NCI-H524 treated with DMSO at 0.1 percent for 48 hours (cell line): ENCODE measurements at places on chromosomes 3 and 15.

DNA sequence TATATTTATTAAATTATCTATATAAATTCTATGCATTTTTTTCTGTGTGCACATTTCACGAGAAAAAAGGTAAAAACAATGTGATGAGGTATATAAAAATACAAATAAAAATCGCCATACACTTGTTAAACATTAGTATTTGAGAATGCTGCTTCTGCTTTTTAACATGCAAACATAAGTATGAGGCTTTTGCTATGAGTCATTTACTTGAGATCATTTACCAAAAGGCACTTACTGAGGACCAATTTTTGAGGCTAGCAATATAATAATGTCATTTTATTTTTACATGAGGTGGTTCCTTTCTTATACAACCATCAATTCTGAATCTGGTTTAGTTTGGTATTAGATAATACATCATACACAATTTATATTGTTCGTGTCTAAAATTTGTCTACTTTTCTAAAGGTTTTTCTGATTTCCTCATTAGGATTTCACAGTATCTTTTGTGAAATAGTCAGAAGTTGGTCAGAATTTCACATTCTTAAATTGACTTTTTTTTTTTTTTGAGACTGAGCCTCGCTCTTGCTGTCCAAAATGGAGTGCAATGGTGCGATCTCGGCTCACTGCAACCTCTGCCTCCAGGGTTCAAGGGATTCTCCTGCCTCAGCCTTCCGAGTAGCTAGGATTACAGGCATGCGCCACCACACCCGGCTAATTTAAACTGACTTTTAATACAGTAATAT lies 25.6 kb downstream of the DCUN1D1 start:
- DNase-seq, result no peak

DNA sequence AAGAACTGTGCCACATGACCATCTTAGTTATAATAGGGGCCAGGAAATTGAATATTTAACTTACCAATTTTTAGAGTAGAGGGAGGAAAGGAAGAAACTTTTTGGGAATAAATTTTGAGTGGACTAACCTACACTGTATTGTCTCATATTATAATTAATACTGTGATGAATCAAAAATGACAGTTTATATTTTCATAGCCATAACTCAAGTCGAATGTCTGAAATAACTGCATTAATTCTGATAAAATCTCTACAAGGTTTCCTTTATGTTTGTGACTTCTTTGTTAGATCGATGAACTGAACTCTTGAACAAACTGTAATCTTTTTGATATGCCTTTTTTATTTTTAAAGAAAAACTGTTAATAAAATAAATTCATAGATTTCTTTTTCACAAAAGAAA lies 132.8 kb upstream of the DPH6 start:
- no peak for DNase-seq

DNA sequence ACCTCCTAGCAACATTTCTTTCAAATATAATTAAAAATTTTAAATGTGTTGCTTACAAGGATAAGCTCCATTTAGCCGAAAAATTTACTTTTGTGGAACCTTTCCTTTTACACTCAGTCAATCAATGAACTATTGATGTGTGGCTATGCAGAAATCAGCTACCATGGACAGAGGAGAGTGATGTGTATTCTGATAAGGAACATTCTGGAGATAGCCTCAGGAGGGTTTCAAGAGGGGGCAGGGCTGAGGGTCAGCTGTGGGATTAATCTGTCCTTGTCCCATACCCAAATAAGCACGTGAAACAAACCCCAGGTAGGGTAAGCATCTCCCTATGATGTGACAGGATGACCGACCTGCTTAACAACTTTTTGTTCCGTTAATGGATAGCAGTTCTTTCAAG lies 192.6 kb upstream of the PROK2 start:
- no peak for DNase-seq

GRCh38 chr3:177960014-177960413 lies 576.2 kb upstream of the KCNMB2 start:
- no peak for DNase-seq

GRCh38 chr3:184335291-184335660 lies 2.1 kb upstream of the FAM131A start:
- no peak for DNase-seq

DNA sequence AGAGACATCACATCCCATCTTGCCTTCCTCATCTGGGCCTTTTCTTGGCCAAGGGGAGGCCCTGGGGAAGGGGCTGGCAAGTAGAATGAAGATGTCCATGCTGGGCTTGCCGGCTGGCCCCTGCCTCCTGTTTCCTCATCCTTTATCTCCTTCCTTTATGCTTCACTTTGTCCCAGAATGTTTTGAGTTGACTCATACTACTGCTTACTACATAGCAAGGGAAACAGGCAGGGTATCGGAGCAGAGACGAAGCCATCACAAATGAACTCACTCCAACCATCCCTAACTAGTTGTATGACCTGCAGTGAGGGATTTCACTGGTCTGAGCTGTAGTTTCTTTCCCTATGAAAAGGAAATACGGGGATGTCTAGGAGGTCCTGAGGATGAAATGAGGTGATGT lies 66.0 kb downstream of the CHDH start:
- DNase-seq, result no peak

DNA sequence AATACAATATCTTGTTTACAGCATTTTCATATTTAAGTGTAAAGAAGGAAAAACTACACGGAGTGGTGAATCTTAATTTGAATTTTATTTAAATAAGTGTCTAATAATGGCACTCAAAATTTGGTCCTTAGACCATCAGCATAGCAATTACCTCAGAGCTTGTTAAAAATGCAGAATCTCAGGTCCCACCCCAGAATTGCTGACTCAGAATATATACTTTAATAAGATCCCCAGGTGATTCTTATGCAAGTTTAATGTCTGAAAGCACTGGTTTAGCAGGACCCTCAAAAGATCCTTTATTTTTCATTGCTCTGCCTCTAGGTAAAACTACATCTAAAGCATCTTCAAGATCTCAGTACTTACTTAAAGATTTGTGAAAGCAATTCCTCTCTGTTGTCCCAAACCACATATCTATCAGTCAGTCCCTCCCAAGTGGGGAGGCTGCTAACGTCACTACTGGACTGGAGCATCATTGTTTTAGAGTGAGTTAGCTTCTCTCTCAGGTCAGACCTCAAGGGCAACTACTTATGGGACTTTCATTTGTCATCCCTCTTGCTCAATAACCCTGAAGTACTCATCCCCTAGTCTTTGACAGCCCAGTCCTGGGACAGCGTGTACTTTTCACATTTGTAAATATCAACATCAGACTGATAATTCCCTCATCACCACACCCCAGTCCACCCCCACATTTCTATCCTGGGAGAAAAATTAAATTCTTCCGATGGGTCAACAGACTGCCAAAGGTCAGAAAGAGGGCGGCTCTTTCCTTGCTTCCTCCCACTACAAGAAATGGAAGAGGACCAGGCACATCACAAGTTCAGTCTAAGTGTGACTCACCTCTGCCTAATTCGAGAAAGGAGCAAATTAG lies 76.7 kb downstream of the CBLB start:
- DNase-seq, result no peak

DNA sequence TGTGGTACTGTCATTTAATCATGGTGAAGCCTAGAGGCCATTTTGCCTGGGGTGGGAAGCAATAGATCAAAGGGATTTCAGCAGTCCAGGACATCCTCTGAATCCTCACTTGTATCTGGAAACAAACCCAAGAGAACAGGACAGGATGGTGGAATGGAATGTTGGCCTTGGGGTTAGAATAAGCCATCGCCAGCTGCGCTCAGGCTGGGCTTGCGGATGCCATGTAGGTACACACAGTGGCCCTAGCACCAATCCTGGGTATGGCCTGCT lies 76.5 kb upstream of the ALDH1A3 start:
- DNase-seq, result no peak

GRCh38 chr15:95228856-95229555 lies 997.6 kb downstream of the MCTP2 start:
- DNase-seq, result no peak

DNA sequence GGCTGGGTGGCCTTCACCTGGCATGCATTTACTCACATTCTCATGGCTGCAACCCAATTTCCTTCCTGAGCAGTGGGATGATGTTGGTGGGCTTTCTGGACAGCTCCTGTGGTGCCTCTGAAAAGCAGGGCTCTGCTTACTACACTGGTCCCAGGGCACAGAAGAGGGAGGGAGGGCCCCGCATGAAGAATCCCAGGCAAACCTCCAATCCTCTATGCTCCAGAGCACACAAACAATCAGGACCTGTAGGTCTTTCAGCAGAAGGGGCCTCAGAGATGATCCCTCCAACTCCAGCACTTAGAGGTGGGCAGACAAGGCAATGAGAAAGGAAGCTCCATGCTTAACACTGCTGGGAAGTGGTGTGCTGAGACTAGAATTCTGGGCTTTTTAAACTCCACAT lies 231.7 kb upstream of the ICE2 start:
- DNase-seq, result no peak

- no peak for DNase-seq
Measured at GRCh38 chr3:139751789-139752188, 74.0 kb upstream of the NMNAT3 start.

DNA sequence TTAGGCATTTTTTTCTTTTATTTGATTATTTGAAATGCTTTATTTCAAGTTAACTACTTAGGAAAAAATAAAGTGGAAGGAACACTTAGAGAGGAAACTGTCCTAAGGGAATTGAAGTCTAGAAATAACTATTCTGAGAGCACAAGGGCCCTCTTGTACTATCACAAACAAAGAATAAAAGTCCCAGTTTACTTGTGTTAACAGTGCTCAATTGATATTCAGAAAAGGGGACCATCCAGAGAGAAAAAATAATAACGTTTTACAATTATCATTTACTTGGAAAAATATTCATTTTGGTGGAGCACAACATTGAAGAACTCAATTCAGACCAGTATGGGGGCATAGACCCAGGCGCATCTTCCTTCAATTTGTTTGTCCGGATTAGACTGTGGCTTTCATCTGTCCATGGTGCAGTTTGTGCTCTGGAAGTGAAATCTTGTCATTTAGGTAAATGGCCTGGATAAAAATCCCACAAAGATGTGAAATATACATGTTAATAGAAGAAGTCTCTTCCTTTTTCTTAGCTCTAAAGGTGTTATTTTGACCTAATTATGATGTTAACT lies 54.5 kb upstream of the SAMMSON start:
- DNase-seq, result no peak

DNA sequence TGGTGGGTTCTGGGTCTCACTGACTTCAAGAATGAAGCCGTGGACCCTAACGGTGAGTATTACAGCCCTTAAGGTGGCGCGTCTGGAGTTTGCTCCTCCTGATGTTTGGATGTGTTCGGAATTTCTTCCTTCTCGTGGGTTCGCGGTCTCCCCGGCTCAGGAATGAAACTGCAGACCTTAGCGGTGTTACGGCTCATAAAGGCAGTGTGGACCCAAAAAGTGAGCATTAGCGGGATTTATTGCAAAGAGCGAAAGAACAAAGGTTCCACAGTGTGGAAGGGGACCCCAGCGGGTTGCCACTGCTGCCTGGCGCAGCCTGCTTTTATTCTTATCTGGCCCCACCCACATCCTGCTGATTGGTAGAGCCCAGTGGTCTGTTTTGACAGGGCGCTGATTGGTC lies 420.5 kb upstream of the BCHE start:
- DNase-seq, result no peak

DNA sequence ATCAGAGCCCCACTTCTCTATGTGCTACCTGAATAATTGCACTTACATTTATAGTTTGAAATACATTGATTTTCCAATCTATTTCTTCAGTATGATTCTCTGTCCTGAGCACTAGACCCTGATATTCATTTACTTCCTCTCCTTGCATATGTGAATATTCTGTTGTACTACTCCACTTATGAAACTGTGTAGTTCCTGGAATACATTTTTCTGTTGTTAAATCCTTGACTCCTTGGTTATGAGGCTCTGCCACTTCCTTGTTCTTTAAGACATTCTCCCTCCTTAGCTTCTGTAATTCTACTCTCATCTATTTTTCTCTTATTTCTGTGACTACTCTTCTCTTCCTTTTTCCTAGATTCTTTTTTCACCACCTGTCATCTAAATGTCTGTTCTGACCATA lies 12.9 kb upstream of the MGA start:
- DNase-seq, result no peak

DNA sequence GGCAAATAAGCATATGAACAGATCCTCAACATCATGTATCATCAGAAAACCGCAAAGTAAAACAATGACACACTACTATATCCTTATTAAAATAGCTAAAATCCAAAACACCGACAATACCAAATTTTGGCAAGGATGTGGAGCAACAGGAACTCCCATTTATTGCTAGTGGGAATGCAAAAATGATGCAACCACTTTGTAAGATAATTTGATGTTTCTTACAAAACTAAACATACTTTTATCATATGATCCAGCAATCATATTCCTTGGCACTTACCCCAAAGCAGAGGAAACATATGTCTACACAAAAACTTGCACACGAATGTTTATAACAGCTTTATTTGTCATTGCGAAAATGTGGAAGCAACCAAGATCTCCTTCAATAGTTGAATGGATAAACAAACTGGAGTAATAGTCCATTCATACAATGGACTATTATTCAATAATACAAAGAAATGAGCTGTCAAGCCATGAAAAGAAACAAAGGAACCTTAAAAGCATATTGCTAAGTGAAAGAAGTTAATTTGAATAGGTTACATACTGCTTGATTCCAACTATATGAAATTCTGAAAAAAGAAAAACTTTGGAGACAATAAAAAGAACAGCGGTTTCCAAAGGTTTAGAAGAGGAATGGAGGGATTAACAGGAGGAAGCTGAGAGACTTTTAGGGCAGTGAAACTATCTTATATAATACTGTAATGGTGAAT lies 172.0 kb downstream of the VPS13C start:
- DNase-seq, result no peak

GRCh38 chr3:169659820-169660674 lies 3.5 kb downstream of the MECOM start:
- no peak for DNase-seq

GRCh38 chr3:175278680-175279079 lies 419.5 kb downstream of the NAALADL2 start:
- DNase-seq, result no peak

- no peak for DNase-seq
Measured at GRCh38 chr3:71987828-71988227, 202.9 kb upstream of the PROK2 start.

DNA sequence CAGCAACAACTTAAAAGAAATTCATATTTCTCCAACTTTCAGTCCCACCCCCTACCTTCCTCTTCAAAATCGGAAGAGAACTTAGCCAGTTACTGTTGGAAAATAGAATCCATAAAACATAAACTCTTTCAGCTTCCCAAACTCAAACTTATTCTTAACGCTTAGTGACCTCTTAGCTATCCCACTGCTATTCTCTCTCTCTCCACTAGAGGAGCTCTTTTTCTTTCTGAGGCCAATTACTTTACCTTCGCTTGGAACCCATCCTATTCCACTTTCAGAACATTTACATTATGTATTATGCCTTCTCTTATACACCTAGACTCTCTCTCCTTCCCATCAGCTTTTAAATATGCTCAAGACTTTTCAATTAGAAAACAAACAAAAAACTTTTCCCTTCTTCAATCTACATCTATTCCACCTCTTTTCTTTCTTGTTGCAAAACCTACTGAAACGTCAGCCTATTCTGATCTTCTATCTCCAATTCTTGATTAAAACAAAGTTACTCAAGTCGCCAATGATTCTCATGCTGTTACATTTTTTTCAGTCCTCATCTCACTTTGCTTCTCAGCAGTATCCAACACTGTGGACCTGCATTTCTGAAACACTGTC lies 13.4 kb upstream of the GHSR start:
- DNase-seq, result peak; percentile 18

- no peak for DNase-seq
Measured at GRCh38 chr15:75544359-75544758, 34.8 kb downstream of the PTPN9 start.

GRCh38 chr3:23153436-23153835 lies 49.7 kb upstream of the UBE2E2 start:
- DNase-seq, result no peak

- DNase-seq, result no peak
Measured at GRCh38 chr3:178010306-178010705, 525.9 kb upstream of the KCNMB2 start.

- DNase-seq, result no peak
Measured at GRCh38 chr15:74422652-74423430, 10.9 kb downstream of the SEMA7A start.
